NCI-H2029 treated with DMSO at 0.1 percent for 48 hours (cell line): ENCODE measurements at places on chromosomes 12 and 14.

DNA sequence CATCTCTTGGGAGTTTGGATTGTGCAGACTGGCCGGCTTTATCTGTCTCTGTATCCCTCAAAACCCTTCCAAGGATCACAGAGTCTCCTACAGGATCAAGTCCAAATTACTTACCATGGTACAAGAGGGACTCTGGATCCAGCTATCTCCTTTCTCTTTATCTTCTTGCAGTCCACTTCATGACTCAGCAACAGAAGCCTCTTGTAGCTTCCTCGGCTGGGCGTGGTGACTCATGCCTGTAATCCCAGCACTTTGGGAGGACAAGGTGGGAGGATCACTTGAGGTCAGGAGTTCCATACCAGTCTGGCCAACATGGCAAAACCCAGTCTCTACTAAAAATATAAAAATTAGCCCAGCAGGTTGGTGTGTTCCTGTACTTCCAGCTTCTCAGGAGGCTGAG is 189.7 kb downstream of the BCAT1 start:
- no peak for DNase-seq

DNA sequence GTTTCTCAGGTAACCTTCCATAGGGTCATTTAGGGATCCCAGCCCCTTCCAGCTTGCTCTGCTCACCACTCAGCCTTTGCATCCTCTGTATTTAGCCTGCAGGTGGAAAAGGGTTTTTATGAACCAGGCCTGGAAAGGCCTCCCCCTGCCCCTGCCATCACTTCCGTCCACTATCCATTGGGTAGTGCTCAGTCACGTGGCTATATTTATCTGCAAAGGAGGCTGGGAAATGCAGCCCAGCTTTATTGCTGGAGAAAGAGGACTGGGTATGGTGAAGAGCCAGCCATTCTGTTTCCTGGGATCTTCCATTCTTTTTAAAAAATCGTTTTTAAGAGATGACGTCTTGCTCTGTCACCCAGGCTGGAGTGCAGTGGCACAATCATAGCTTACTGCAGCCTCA is 87.0 kb upstream of the MAP1LC3B2 start:
- DNase-seq, result no peak

DNA sequence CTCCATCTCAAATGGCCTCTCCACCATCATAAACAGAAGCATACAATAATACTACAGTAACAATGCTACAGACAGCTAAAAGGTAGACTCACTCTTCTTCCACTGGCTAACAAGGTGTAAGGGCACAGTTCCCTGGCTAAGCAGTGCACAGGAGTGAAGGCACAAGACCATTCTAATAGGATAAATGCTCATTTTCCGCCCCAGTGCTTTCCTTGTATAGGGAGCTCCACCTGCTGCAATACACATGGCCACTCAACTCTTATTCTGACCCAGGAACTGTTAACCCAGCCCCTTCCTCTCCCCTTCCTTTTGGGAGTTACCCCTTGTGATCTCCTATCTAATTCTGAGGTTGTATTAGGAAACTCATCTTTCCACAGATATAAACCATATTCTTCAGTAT is 124.6 kb downstream of the KCNK10 start:
- no peak for DNase-seq

DNA sequence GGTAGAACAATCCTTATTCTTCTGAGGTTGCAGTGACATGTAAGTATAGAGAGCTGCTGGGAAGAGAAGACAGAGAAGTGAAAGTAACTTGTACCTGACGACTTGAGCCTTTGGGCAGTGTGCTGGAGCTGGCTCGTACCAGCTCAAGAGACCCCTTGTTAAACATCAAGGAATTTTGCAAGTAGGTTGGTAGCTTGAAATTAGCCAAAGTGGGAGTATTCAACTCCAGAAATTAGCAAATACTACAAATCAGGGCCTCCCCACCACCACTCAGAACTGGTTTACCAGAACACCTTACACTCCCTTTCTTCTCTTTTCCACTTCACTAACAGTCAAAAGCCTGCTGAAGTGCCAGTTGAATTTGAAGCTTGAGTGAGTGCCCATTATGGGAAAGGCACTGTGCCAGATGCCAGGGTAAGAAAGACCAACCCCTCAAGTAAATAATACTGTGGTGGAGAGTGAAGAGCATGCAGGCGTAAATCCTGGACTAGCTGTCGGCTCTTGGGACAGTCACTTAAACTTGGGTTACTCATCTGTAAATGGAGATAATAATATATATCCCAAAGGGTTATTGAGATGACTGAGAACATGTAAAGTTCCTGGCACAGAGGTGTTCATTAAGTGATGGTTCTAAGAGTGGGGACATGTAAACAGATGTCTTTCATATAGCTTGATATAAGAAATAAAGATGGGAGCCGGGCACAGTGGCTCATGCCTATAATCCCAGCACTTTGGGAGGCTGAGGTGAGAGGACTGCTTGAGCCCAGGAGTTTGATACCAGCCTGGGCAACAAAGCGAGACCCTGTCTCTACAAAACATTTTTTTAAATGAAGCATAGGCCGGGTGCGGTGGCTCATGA is 27.0 kb upstream of the EID3 start:
- peak; percentile 98 for DNase-seq

- DNase-seq, result no peak
These were observed 59.7 kb downstream of the PLXNC1 start for GRCh38 chr12:94207849-94208621.

GRCh38 chr14:104204660-104205149 is 66.3 kb downstream of the KIF26A start:
- DNase-seq, result no peak

DNA sequence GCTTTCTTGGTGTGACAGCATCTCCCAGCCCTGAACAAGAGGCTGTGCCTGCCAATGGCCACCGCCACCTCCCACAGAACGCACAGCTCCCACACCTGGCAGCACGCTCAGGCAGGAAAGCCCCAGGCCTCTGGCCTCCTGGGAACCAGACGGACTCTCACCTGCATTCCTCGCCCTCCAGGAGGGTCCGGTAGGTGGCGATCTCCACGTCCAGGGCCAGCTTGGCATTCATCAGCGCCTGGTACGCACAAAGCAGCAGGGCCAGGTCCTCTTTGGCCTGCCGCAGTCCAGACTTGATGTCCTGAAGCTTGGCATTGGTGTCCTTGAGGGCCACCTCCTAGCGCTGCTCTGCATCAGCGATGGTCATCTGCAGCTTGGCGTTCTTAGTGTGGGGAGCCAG is 12.1 kb upstream of the KRT77 start:
- no peak for DNase-seq

DNA sequence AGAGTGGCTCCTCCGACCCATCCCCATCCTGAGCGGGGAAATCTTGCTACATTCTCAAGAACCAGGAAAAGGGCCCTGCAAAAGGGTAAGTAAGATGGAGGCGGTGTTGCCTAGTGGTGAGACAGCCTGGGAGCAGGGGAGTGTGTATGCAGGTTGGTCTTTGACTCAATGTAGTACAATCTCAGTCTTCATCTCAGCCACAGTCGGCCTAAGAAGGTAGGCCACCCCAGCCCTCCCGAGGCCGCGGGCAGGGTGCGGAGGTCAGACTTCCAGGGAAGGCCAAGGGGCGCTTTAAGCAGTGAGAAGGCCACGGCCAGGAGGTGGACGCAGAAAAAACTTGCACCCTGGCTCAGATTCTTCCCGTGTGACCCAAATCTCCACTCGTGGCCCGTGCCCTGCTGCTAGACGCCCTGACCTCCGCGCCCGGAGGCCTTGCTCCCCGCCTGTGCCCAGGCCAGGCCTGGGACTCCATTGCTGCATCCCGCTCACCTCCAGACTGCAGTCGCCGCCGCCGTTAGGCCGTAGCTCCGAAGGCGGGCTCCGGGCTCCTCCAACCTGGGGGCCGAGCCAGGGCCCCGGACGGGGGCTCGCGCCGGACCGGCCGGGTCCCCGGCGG is 435 bp downstream of the FOXM1 start:
- no peak for DNase-seq

DNA sequence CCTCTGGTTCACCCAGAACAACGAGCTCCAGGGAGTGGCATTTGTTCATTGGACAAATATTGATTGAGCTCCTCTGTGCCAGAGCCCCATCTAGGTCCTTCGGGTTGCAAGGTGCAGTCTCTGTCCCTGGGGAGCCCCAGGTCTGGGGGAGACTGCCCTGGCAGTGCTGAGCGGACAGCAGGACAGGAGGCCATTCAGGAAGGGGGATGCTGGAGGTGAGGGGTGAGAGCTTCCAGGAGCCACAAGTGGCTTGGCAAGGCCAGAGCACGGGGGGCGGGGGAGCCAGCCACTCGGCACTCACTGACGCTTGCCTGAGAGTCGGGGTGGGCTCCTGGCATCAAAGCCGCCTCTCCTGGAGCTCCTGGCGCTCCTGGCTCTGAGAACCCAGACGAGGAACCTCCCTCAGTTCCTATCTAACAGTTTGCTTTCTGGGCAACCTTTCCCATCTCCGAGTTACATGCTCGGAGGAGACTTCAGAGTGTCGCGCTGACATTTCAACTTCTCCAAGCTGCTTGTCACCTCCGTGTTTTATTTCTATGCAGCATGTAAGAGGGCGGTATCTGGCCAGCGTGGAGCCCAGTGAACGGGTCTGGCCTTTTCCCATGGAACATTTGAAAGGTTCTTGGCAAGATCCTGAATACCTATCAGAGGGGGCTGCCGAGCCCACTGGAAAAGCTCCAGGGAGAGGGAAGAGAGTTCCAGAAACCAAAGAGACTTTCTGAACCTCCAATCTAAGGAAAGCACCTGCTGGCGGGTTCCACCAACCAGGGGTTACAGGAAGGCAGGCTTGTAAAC is 62.0 kb upstream of the BCL11B start:
- no peak for DNase-seq

DNA sequence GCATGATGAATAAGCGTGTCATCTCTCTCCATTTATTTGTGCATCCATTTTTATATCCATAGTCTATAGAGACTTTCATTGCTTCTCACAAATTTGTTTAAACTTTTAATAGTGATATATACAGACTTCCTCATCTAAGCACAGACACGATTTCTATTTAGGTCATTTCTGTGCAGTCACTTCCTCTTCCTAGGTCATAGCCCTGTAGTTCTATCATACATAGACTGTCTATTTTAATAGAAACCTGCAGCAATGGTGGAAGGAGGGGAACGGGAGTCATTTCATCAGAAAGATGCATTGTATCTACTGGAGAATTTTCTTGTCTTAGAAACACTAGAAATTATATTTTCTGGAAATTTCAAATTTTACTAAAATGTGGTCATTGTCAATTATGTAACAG is 133.4 kb upstream of the FGD4 start:
- DNase-seq, result no peak

GRCh38 chr12:121802843-121803698 is 738 bp upstream of the SETD1B start:
- DNase-seq, result peak; percentile 86

DNA sequence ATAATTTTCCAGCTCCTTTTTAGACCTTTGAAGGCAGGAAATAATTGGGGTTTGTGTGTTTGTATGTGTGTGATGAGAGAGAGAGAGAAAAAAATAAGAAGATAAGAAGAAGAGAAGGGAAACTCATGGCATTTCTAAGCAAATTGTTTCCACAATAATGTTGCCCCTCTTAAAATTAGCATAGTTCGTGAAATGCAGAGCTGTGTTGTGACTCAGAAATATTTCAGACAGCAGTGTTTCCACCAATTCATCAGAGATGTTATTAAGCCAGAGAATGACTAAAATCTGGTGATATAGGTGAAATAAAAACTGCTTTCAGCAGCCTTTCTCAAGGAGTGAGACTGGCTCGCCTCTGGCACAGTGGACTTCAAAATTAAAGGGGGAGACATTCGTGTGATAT is 65.9 kb upstream of the ARHGAP5 start:
- no peak for DNase-seq

DNA sequence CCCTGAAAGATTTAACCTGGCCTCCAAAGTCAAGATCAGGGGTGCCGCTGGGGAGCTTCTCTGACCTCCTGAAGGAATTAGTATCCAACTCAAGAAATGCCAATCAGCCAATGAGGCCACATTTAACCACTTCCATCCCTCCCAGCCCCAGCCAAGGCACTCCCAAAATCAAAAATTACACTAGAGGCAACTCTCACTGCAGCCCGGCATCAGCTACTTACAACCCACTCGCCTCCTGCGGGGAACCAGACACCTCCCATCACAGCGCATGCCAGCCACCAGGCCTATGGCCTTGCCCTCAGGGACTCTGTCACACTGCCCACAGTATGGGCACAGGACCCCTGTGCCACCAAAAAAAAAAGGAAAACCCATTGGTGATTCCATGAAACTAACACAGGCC is 62.3 kb upstream of the DDX11 start:
- DNase-seq, result no peak

- no peak for DNase-seq
These were observed at the start of gene ACOT4 for GRCh38 chr14:73591690-73592449. ACOT4 (plus strand) TSS chr14:73591873; CDS start chr14:73591960, 87 bp downstream.

GRCh38 chr12:112549031-112549430 is 130.3 kb downstream of the PTPN11 start:
- no peak for DNase-seq

GRCh38 chr14:23883684-23884540 is 69.7 kb upstream of the DHRS4 start:
- no peak for DNase-seq

GRCh38 chr12:16560273-16560672 is 45.7 kb downstream of the LMO3 start:
- DNase-seq, result peak; percentile 18

- no peak for DNase-seq
These were observed 123.2 kb upstream of the FOXN3 start for GRCh38 chr14:89540009-89540829.

DNA sequence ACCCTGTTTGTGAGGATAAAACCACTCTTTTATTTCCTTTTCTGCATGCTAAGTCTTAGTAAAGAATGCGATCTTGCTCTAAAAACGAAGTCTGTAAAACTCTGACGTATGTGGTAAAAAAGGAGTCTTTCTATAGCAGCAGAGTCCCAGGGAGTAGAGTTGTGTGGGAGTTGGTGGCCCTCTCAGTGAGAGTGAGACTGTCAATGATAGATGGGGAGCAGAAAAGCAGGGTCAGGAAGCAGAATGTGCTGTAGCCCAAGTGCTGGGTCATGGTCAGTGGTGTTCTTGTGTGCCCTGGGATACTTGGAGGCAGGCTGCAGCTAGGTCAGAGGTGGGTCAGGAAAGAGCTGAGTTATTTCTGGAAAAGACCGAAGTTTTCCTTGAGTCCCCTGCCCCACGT is 20.3 kb upstream of the GPR33 start:
- no peak for DNase-seq

GRCh38 chr12:52024845-52025230 is 18.1 kb downstream of the TAMALIN start:
- no peak for DNase-seq

GRCh38 chr12:4039931-4040330 is 166.7 kb upstream of the PARP11 start:
- DNase-seq, result no peak

GRCh38 chr14:43031598-43031997 is 1424.9 kb downstream of the LRFN5 start:
- no peak for DNase-seq

DNA sequence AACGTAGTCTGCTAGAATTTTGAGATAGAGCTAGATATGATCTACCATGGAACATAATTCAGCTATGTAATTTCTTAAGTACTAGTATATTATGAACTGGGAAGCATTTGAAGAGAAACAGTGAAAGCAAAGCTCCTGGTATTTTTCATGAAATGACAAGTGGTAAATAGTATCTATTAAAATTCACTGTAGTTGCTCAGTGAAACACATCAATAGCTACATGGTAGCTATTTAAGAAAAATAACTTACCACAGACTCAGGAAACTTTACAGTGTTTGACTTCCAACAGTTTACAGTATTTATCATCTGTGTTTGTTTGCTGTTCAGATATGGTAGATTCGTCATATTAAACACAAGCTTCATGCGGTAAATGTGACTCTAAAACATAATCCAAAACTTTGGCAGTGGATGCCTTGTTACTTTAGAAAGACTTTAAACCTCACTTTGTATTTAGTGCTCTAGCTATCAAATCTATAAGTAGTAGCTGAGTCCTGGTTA is 25.2 kb downstream of the WNK1 start:
- no peak for DNase-seq

GRCh38 chr12:2834581-2835491 is at the start of gene NRIP2:
NRIP2 (minus strand) TSS chr12:2835035; CDS start chr12:2834983, 52 bp downstream.
- peak; percentile 17 for DNase-seq
